ENCODE measurements at places on chromosomes 16 and 17. TPM values are rescaled to one million over a fixed set of nuclear protein-coding genes. Genes with fewer than 3 reads are reported as not detected.

The ODF4 gene
- total RNA-seq: not detected

The IRF8 gene
- not detected for total RNA-seq

The MYCBPAP gene
- 1.1 TPM for total RNA-seq

The RFWD3 gene
- 20.7 TPM for total RNA-seq

The TBC1D3G gene
- total RNA-seq: not detected

The ANKRD40CL gene
- not detected for total RNA-seq

The TMEM100 gene
- total RNA-seq: under 0.01 TPM

The VEZF1 gene
- total RNA-seq: 28.8 TPM

The KRT13 gene
- total RNA-seq: not detected

The SKA2 gene
- total RNA-seq: 39.0 TPM

The NACA2 gene
- not detected for total RNA-seq

The GPR179 gene
- not detected for total RNA-seq

The RHBDL3 gene
- total RNA-seq: under 0.01 TPM

The DNAH9 gene
- total RNA-seq: 0.09 TPM

The RNF112 gene
- total RNA-seq: not detected

The KRTAP2-4 gene
- not detected for total RNA-seq

The RAP1GAP2 gene
- 0.18 TPM for total RNA-seq

The AURKB gene
- 35.2 TPM for total RNA-seq

The KRT27 gene
- not detected for total RNA-seq

The SLC52A1 gene
- total RNA-seq: under 0.01 TPM

The SPATA22 gene
- not detected for total RNA-seq

The KRTAP4-1 gene
- not detected for total RNA-seq

The STAC2 gene
- total RNA-seq: not detected

The RAB11FIP4 gene
- 0.09 TPM for total RNA-seq
